ENCODE measurements at places on chromosomes 2 and 18.

GRCh38 chr2:47165001-47165555, 10.0 kb upstream of the STPG4 start:
- DNase-seq: no peak

DNA sequence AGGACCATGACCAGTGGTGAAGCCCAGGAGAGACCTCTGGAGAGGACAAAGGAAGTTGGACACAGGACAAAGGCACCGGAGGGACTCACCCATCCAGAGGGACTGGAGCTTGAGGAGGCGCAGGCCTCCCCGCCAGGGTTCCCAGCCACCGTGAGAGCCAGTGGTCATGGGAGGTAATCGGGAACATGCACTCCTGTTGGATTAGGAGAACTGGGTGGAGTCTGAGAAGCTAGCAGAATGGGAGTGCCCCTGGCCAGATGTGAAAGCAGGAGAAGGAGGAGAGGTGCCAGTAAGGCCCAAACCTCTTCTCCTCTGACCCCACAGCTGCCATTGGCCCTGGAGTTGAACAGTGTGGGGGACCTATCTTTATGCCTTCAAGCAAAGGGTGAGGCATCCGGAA, 20.3 kb downstream of the POU3F3 start:
- no peak for DNase-seq

DNA sequence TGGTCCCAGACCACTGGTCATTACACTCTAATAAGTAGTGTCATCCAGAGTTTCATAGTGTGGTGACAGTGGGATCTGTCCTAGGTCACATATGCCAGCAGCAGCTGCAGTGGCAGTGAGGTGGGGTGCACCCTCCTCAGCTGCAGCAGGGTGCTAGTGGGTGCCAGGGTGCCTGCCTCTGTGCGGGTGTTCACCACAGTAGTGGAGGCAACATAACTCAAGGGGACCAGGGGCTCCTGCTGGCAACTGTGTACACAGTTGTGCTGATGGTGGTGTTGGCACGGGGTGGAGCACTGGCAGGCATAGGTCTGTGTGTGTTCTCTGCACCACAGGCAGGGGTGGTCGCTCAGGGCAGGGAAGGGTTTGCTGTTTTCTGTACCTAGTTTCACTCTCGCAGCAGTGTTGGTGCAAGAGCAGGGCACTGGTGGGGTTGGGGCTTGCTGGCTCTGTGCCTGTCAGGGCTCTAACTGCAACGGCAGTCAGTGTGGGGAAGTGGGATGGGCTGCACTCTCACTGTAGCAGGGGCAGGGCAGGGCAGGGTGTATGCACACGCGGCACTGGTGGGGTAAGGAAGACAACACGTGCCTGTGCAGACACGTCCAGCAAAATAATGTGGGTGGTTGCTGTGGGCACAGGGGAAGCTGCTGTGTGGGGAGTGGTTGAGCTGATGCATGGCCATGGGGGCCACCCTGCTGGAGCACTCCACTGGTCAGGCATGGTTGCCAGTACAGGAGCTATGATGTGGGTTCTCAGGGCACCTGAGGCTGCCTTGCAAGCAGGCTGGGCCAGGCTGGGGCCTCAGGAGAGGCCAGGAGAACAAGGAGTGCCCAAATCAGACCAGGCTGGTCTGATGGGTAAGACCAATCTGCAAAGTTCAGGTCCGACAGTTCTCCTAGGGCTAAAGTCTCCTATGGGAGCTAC, 226.6 kb downstream of the MEIS1 start:
- DNase-seq: no peak

- no peak for DNase-seq
Measured at GRCh38 chr2:152715854-152716428, 1.3 kb downstream of the PRPF40A start.

- DNase-seq: no peak
Measured at GRCh38 chr18:79525556-79526467, 130.1 kb downstream of the NFATC1 start.
